ENCODE measurements at places on chromosomes 4 and X. TPM values are rescaled to one million over a fixed set of nuclear protein-coding genes. Genes with fewer than 3 reads are reported as not detected.

Gene USP17L24
- not detected for polyA plus RNA-seq

Gene SOX3
- not detected for polyA plus RNA-seq

DNA sequence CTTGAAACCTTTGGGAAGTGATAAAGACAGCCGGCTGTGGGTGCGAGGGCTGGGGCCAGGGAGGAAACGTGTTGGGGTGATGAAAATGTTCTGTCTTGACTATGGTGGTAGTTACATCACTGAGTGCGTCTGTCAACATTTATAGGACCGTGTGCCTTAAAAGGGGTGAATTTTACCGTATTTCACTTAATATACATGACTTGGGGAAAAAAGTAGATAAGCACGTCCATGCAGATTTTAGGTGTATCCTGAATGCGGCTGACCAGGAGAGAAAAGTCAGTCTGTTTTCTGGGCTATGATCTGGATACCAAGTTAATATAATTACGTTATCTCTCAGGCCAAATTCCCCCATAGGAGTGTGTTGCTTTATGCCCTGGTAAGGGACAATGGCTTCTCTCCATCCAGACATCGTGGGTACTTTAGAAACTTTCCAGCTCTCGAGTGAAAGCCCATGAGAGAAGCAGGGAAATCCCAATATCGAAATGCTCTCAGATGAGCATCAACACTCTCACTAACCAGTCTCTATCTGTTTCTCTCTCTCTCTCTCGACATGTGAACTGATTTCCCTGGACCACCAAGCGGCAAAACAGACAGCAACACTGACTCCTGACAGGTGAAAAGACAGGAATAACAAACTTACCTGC is 71.5 kb downstream of the IRF2 start:
- DNase-seq = no peak

- no peak for DNase-seq
Measured at GRCh38 chr4:1784395-1784788, 8.7 kb upstream of the FGFR3 start.

GRCh38 chrX:96246436-96246835 is 438.2 kb upstream of the DIAPH2 start:
- no peak for DNase-seq

- DNase-seq = no peak
Measured at GRCh38 chr4:94957030-94957429, 199.3 kb downstream of the BMPR1B start.

GRCh38 chr4:85807247-85807950 is 332.4 kb downstream of the ARHGAP24 start:
- DNase-seq = no peak

DNA sequence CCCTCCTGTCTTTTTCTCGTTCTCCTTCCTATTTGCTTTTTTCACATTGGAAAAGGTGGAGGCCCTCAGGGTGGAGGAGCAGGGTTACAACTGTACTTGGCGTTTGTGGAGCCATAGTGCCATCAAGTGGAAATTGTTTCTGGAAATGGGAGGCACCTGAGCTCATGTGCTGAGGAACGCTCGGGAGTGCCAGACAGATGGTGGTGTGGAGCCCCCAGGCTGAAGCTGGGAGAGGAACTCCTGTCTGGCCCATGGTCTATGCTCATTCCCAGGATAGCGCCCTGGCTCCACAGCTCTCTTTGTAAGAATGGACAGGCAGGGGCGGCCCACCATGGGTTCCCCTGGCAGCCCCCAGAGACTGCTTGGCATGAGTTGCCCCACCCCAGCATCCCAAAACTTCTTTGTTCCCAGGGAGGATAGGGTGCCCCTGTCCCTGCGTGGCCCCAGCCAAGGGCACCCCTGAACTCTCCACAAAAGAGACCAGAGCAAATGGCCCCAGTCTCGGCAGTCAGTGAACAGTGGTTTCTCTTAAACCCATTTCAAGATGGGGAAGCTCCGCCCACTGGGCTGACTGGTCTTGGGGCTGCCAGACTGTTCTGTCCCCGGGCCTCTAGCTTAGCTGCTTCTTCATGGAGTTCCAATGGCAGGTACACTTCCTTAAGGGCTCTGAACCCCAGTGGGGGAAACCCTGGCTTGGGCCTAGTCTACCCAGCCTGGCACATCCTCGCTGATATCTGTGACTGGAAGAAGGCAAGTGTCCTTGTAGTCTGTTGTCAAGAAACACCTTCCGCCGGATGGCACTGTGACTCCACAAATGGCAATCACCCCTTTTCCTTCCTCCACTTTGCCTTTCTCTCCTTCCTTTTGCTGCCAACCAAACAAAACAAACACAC is 70.1 kb downstream of the NBDY start:
- DNase-seq = no peak

GRCh38 chrX:71671043-71671780 is 3.9 kb downstream of the LOC101059915 start:
- no peak for DNase-seq

All from keratinocyte (primary cell).